ENCODE measurements at places on chromosomes 4 and X.

DNA sequence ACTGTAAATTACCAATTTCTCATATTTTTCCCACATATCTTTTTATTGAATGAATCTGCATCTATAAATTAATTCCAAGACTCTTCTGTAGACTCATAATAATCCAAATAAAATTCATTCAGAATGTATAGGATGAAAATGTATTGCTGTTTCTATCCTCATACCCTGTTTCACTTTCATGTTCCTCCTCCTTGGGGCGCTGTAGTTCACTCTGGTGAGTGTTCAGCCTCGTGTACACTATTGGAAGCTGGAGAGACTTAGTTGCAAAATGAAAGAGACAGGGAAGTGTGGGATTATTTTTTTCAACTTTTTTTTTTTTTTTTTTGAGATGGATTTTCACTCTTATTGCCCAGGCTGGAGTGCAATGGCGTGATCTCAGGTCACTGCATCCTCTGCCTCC lies 296.1 kb downstream of the TLL1 start:
- DNase-seq: no peak

GRCh38 chrX:3674881-3675280 lies 38.6 kb downstream of the PRKX start:
- DNase-seq: no peak

DNA sequence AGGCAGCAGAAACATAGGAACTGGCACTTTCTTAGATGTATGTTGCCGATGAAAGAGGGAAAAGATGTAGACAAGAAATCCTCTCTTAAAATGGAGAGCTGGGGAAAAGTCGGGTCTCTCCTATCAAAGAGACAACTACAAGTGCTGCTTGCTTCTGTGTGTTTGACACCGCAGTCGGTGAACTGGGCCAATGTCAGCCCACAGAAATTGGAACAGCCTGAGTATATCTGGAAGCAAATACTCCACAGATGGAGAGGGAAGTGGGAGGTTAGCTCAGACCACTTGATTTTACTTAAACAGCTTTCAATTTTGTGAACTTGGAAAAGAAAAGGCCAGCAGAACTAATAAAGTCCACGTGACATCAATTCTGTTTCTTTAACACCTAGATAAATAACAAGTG lies 230.9 kb upstream of the FAT1 start:
- no peak for DNase-seq

- DNase-seq: no peak
These were observed 21.7 kb upstream of the MTM1 start for GRCh38 chrX:150546711-150547153.

GRCh38 chr4:40548256-40548655 lies 81.4 kb downstream of the RBM47 start:
- DNase-seq: no peak

DNA sequence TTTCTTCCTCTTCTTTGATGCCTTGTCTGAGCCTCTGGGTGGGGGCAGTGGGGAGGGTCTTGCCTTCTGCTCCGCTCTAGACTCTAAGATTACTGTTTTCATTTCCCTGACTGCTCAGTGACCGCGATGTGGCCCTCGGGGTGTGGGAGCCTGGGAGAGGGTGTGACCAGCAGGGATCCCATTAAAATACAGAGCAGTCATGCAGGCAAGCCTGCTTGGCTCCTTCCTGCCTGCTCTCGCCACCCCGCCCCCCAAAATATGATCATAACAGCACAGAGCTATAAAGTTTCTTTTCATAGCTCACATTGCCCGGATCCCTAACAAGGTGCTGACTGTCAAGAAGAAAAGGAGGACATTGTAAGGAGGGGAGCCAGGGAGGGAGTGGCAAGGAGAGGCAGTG lies 332.9 kb downstream of the RAB28 start:
- no peak for DNase-seq

- no peak for DNase-seq
These were observed 4.9 kb upstream of the TMEM33 start for GRCh38 chr4:41930139-41930831.

DNA sequence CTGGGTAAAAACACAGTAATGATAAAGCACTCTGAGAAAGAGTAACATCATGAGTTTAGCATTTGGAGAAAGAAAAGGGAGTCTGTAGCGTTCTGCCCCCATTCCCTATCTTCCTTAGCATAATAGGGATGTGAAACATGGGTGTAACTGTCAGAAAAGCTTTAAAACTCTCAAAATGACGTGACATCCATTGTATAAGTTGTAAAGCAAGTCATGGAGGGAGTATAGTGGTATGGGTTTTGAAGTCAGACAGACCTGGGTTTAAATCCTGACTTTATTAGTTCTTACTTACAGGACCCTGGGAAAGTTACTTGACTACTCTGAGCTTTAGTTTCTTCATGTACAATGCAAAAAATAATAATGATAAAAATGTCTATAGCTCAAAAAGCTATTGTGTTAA lies 17.1 kb downstream of the FBXO8 start:
- DNase-seq: no peak

GRCh38 chr4:40335525-40335894 lies 377 bp downstream of the CHRNA9 start:
- DNase-seq: no peak

DNA sequence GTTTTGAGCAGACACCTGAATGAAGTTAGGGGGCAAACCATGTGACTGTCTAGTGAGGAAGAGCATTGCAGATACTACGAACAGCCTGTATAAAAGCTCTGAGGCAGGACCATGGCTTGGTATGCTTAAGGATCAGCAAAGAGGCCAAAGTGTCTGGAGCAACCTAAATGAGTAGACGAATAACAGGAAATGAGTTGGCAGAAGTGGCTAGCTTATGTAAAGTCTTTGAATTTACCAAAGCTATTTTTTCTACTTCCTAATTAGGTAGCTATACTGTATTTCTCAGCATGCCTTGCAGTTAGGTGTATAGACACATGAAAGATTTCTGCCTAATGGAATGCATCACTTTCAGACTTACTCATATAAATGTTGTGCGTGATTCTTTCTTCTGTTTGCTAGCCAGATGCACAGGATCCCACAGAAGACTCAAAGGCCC lies 9.3 kb upstream of the GPRIN3 start:
- DNase-seq: no peak

- no peak for DNase-seq
These were observed 14.8 kb downstream of the SHROOM3 start for GRCh38 chr4:76449833-76450232.

GRCh38 chrX:11766487-11766886 lies 8.4 kb downstream of the MSL3 start:
- DNase-seq: peak; percentile 33

DNA sequence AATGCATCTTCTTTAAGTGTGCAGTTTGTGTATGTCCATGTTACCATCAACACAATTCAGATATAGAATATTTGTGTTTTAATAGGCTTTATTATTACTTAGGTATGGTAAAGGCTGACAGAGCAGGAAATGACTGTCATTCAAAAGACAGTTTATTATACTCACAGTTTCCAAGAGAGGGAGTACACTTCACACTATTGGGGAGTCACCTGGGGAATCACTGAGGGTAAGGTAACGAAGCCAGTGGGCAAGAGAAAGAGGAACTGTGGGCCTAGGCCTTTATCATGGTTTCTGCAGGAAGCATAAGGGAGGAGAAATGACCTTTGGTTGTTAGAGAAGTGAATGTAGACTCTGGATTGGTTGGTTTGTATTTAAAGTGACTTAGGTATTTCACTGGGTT lies 235.1 kb upstream of the HCCS start:
- no peak for DNase-seq
